ENCODE measurements at places on chromosomes 4 and X. TPM values are rescaled to one million over a fixed set of nuclear protein-coding genes. Genes with fewer than 3 reads are reported as not detected.

NXF2B gene
- total RNA-seq, result not detected

HOPX gene
- 0.42 TPM for total RNA-seq

FGFBP2 gene
- total RNA-seq, result not detected

TSR2 gene
- total RNA-seq, result 27.9 TPM

ENPEP gene
- 4.5 TPM for total RNA-seq

ARMCX1 gene
- 0.15 TPM for total RNA-seq

TRIML2 gene
- total RNA-seq, result 6.3 TPM

GRCh38 chrX:63959975-63960374, 175.0 kb upstream of the ARHGEF9 start:
- no peak overlapping the region for H3K4me3 ChIP-seq
- H3K4me1 ChIP-seq, result no peaks in the 10 kb centered on the region
- no peaks in the 10 kb centered on the region for H3K36me3 ChIP-seq
- H3K27me3 ChIP-seq, result no peaks in the 10 kb centered on the region
- DNase-seq, result no peak

DNA sequence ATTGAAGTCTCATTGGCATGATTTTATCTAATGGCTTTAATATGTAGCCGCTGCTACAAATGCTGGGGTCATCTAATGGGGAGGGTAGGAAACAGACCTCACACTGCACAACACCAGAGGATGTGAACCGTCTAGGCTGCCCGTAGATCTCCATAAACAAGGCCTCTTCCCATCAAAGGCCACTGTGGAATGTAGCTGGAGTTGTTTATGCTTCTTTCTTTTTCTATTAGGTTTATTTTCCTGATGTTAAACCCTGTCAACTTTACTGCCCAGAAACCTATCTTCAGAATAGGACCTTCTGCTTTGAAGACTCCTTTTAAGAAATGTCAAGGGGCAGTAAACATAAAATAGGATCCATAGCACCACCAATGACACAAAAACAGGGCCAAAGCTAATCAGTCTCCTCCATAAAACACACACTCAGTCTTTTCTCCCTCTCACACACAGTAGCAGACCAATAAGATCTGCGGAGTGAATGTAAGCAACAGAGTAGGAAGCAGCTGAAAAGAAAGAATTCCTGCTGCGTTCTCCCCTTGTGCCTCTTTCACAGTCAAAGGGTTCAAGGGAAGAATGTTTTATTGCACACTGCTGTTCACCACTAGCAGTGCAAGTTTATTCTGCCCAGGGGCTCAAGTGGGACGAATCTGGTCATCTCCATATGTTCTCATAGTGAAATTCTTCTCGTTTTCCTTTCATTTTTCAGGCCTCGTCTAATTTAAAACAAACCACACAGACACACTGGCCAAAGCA, 72.2 kb downstream of the MAML3 start:
- no peaks in the 10 kb centered on the region for H3K27me3 ChIP-seq
- H3K4me3 ChIP-seq, result no peak overlapping the region
- H3K36me3 ChIP-seq, result no peaks in the 10 kb centered on the region
- no peak overlapping the region for H3K27ac ChIP-seq

DNA sequence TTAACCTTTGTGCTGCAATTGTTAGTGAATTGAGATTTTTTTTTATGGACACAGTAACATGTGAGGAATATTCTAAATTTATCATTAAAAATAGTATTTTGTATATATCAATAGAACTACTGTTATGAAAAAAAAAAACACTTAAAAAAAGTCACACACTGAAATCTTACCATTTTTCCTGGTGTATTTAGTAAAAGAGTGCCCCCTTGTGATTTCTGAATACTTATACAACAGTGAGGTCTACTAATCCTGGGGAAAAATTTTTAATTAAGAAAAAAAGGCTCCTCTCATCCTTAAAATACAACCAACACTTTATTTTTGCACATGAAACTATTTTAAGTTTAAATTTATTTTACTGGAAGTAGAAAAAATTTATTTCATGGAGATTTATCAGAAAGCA, 56.4 kb upstream of the SPOCK3 start:
- no peaks in the 10 kb centered on the region for H3K27me3 ChIP-seq
- no peaks in the 10 kb centered on the region for H3K36me3 ChIP-seq
- H3K27ac ChIP-seq, result no peak overlapping the region
- DNase-seq, result peak; percentile 7
- H3K4me3 ChIP-seq, result no peak overlapping the region
- H3K4me1 ChIP-seq, result no peaks in the 10 kb centered on the region

DNA sequence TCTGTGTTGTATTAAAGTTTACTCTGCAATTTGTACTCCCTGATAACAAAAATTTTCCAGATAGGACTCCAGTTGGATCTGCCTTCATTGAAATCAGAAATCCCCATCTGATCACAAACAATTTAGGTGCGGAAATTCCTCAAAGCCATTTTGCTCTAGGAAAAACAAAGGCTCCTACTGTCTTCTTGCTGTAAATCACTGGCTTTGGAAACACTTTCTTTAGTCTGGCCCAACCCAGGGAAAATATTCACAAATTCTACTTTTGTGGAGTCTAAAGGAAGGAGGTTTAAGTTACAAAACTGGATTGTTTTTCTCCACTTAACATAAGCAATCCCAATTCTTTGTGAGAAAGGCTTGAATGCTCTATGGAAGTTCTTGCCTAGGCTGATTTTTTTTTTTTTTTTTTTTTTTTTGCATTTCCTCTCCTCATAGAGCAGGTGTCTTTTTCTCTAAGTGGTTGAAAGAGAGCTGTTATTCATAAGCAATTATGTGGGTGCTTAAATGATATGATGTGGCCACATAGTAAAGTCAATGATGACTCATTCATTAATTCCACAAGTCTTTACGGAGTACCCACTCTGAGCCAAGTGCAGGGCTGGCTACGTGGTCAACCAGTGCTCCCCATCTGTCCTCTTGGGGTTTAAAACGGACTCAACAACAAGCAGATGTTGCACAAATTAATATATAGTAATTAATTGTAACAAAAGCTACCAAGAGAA, 261.4 kb downstream of the LDB2 start:
- peaks cover 3% of the 10 kb centered on the region for H3K27me3 ChIP-seq
- no peaks in the 10 kb centered on the region for H3K36me3 ChIP-seq
- no peak overlapping the region for H3K27ac ChIP-seq
- H3K4me1 ChIP-seq, result no peaks in the 10 kb centered on the region
- no peak overlapping the region for H3K4me3 ChIP-seq

DNA sequence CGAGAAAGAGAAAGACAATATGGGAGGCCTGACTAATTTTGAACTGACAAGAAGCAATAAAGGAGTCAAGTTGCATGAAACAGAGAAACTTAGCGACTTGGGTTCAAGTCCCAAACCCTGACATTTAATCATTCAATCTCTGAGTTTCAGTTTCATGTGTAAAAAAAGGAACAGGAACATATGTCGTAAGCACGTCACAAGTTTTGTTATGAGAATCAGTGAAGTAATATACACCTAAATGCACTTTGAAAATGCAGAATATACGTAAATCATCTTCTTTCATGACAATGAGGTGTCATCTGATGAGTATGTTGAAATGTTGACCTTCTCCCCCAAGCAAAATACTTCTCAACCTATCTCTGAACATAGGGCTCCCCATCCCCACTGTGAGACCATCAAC, 10.4 kb downstream of the ACOT9 start:
- no peak overlapping the region for H3K4me3 ChIP-seq
- H3K4me1 ChIP-seq, result no peaks in the 10 kb centered on the region
- no peaks in the 10 kb centered on the region for H3K27me3 ChIP-seq

DNA sequence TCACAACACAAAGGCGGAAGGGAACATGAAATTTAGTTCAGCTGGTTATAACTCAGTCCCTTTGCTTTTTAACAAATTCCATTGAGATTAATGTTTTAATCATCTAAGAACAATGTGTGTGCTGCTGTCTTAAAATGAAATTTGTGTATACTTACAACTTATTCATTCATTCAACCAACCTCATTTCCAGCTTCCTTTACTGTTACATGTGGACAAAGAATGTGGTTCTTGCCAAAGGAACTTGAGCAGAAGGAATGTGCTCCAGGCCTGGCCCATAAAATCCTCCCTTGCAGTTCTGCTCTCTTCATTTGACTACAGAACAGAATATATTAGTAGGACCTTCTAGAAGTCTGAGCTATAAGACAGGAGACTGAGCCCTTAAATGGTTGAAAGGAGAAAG, 176.8 kb upstream of the GLRA2 start:
- DNase-seq, result no peak
- H3K27me3 ChIP-seq, result no peaks in the 10 kb centered on the region
- H3K27ac ChIP-seq, result no peak overlapping the region
- no peak overlapping the region for H3K4me3 ChIP-seq
- H3K4me1 ChIP-seq, result no peaks in the 10 kb centered on the region

DNA sequence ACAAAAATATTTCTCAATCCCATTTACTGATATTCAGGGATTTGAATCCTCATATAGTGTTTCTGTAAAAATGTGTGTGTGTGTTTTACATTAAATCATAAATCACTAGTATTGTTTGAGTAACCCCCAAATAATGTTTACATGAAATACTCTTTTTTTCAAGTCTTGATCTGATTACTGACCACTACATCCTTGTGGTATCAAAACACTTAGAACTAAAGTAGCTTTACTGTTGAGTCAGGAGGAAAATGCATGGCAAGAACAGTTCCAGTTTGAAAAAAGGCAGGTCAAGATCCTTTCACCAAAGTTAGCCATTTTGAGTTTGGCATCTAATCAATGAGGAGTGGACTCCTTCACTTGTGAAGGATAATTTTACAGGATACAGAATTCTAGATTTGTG, 3.6 kb upstream of the WDR19 start:
- peaks cover 12% of the 10 kb centered on the region for H3K4me1 ChIP-seq
- no peak for DNase-seq
- H3K27me3 ChIP-seq, result no peaks in the 10 kb centered on the region
- no peaks in the 10 kb centered on the region for H3K36me3 ChIP-seq
- no peak overlapping the region for H3K27ac ChIP-seq

DNA sequence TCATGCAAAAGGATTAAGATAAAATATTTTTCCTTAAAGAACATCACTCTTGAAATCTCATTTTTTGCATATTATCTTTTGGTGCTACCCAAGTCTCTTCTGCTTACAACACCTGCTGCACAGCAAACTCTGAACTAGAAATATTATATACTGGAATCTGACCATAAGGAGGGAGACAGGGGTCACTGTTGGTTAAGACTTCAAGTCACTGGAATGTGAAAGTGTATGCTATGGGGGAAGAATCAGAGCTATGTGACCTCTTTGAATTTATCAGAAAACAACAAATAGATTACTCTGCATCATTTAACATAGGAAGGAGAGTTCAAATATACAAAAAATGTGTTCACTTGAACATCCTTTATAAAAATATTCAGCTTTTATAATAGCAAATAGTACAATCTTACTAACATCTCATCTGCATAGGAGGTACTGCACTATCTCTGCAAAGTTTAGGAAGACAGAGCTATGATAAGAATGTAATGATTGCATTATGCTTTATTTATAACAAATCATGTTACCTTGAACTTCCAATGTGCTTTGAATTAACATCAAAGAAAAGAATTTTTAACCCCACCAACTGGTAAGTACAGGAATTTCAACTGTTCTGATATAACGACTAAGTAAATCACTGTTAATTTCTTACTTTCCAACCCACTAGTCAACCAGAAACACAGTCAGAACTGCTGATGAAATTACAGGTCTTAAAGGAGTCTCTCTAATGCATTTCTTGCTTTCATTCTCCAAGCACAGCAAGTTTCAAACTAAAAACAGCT, 69.8 kb downstream of the ZNF827 start:
- H3K27ac ChIP-seq, result no peak overlapping the region
- H3K27me3 ChIP-seq, result no peaks in the 10 kb centered on the region
- no peak overlapping the region for H3K4me3 ChIP-seq

DNA sequence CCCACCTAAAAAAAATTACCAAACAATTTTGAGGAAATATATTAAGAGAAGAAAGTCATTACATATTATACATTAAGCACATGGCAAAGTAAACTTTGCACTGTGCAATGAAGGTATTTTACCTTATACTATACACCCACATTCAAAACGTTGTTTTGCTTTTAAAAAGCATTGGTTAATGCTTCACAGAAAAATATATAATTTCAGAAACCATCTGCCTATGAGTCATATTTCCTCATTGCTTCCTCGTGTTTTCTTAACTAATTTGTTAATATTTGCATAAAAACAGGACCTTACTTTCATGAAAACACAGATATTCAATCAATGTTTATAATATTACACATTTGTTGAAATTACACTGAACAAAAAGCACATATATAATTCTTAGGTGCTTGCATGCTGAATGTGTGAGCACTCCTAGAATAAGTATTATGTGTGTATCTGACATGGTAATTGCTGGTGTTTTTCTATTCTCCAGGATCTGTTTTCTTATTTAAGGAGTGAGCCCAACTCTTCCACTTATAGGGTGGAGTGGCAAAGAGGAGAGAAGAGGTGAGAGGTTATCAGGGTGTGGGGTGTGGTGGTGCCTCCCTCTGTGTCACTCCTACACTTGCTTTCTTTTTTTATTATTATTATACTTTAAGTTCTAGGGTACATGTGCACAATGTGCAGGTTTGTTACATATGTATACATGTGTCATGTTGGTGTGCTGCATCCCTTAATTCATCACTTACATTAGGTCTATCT, 95.1 kb upstream of the IQCM start:
- H3K4me1 ChIP-seq, result no peaks in the 10 kb centered on the region
- no peak overlapping the region for H3K4me3 ChIP-seq
- DNase-seq, result no peak
- H3K27me3 ChIP-seq, result no peaks in the 10 kb centered on the region

- no peak overlapping the region for H3K27ac ChIP-seq
- no peaks in the 10 kb centered on the region for H3K27me3 ChIP-seq
- no peaks in the 10 kb centered on the region for H3K4me1 ChIP-seq
- no peaks in the 10 kb centered on the region for H3K36me3 ChIP-seq
Measured at GRCh38 chr4:133162941-133163340, 13.8 kb downstream of the PCDH10 start.

- DNase-seq, result peak; percentile 96
- no peaks in the 10 kb centered on the region for H3K36me3 ChIP-seq
- no peak overlapping the region for H3K4me3 ChIP-seq
- H3K4me1 ChIP-seq, result peaks cover 70% of the 10 kb centered on the region
- peak overlapping the region; percentile 92 for H3K27ac ChIP-seq
- H3K27me3 ChIP-seq, result no peaks in the 10 kb centered on the region
Measured at GRCh38 chr4:112082954-112083586, 62.2 kb upstream of the FAM241A start.

DNA sequence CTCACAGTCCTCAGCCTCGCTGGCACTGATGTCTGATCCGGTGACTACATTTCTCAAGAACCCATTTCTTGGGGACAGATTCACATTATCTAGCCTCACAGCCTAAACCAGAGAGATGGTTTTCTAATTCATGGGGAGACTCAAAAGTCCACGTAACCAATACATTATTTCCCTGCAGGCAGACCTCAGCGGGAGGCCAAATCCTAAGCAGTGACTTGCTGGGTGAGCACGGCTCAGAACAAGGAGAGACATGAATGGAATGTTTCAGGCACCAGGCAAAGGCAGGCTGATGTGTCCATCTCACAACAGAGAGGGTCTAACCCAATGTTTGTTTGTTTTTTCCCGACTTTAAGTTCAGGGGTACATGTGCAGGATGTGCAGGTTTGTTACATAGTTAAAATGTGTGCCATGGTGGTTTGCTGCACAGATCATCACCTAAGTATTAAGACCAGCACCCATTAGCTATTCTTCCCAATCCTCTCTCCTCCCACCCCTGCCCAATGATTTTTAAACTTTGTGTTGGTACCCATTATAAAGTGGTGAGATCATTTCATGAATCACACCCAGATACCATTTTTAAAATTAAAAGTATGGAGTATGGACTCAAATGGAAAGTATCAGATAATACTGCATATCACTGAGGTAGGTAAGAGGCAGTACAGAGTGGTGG, 53.3 kb downstream of the SCD5 start:
- DNase-seq, result no peak
- H3K4me1 ChIP-seq, result 0 out of 2 replicates have a peak, but pooled peaks cover 3% of the 10 kb centered on the region
- no peaks in the 10 kb centered on the region for H3K36me3 ChIP-seq
- H3K27me3 ChIP-seq, result no peaks in the 10 kb centered on the region
- H3K4me3 ChIP-seq, result no peak overlapping the region

Measured in HCT116 (cell line).